Stimulated activated CD8-positive, alpha-beta memory T cell treated with anti-CD3 and anti-CD28 coated beads, Interleukin-2, amount 100 ng/mL, for 1 hour (primary cell): ENCODE measurements at places on chromosomes 12 and 14.

DNA sequence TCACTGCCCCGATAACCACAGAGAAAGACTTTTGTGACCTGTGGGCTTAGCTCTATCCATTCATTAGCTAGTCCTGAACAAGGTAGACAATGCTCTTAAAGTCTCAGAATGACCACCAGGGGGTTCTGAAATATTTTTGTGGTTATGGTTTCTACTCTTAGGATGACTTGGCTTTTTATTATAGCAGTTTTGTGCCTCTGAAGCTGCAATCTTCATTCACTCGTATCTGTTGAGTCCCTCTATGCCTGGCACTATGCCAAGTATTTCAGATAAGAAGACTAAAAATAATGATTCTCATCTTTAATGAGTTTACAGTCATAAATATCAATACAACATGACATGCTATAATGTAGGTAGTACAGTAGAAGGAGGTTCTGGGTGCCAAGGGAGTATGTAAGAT lies 130.8 kb upstream of the TRHDE start:
- DNase-seq = no peak

DNA sequence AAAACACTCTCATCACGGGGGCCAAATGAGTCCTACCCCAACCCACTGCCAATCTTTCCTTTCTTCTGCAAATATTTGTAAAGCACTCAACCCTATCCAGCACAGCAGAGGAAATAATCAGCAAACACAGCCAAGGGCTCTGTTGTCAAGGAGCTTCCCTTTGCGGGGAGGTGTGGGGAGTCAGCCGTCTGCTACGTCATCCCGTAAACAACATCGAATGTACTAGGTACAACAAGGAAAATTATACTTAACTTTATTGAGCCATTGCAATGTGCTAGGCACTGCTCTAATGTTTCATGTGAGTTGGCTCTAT lies 22.8 kb downstream of the TMEM63C start:
- no peak for DNase-seq

- no peak for DNase-seq
These were observed 14.0 kb downstream of the RTRAF start for GRCh38 chr14:52003324-52003723.

- no peak for DNase-seq
These were observed 125.3 kb downstream of the SLC15A4 start for GRCh38 chr12:128698301-128698972.

GRCh38 chr14:64363265-64363846 lies 24.8 kb upstream of the MTHFD1 start:
- DNase-seq = no peak
